ENCODE measurements at places on chromosomes 4 and X.
A peak's percentile ranks its signal among the peaks of the same experiment; 100 is the strongest.

GRCh38 chr4:143768007-143768591 lies 67.6 kb upstream of the FREM3 start:
- DNase-seq = no peak

DNA sequence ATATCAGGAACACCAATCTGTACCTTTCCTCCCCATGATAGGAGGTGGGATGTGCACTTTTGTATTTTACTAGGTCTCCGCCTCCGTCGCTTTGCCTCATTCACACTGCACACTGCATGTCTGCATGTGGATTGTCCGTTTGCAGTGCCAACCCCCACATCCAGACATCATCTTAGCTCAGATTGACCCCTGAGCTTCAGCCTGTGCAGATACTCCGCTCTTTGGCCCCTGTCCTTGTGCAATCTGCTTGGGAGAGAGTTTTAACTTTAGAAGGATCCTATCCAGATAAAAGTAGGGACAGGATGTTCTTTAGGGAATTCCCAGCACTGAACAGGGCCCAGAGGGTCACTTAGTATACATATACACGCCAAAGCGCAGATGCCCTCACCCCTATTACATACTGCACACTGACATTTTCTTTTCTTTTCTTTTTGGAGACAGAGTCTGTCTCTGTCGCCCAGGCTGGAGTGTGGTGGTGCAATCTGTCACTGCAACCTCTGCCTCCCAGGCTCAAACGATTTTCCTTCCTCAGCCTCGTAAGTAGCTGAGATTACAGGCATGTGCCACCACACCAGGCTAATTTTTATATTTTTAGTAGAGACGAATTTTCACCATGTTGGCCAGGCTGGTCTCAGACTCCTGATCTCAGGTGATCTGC lies 43.3 kb upstream of the FBXW7 start:
- no peak for DNase-seq

DNA sequence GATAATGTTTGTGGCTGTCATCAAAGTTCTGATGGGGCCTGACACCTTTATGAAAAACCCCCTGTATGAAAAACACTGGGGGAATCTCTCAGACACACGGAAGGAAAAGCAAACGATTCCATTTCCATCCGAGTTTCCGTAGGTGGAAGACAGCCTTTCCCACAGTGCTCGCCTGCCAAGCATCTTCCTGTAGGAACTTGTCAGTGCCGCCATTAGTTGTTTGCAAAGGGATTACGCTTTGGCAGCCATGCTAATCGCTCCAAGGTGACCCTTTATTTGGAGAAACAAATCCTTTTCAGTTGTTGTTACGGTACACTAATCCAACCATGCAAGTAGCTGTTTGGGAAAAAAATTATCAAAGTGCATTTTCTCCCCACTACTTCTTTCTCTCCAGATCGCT lies 44.4 kb upstream of the STOX2 start:
- DNase-seq = no peak

- DNase-seq = no peak
Measured at GRCh38 chr4:154707877-154708276, 35.9 kb upstream of the LRAT start.

DNA sequence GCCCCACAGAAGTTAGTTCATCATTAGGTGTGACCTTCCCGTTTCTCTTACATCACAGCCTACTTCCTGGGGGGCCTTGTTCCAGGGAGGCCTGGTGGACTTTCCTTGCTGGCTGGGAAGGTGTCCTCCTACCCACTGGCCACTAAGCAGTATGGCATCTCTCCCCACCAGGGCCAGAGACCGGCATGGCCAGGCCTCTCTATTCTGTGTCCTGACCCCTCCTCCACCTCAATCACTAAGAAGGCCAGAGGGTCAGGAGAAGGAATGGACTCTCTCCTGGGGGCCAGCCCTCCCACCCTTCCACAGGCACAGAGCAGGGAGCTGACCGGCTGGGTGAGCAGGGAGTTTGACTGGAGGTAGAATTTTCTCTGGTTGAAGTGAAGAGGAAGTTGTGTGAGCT lies 81.9 kb downstream of the PJA1 start:
- DNase-seq = no peak

DNA sequence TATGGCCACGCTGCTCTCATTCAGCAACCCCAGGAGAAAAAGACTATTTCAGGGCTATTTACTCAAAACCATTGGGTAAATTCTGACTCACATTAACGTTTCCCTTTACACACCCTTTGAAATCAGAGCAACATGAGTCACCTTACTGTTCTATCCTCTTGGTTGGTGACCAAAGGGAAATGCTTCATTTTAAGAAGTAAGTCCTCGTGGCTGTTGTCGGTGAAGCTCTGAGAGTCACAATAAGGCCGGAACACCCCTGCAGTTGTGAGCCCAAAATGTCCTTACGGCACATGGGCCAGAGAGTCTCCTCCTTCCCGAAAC lies 56.3 kb upstream of the SPRY1 start:
- no peak for DNase-seq

- no peak for DNase-seq
Measured at GRCh38 chr4:38026158-38026740, 66.1 kb downstream of the PTTG2 start.

DNA sequence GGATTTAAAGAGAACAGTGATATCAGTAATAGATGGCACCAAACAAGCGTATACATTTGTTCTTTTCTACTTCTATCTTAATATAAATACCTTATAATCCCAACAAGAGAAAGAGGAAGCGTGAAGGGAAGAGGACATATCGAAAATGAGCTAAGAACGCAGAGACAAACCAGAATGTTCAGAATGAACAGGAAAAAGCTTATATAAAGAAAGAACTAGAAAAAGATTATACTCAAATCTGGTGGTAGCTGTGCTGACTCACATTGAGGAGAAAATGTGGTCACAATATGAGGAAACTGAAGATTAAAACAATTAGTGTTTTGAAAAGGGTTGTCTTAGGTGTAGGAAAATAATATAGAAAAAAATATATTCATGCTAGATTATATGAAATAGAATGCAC lies 2.0 kb upstream of the GPR34 start:
- no peak for DNase-seq

DNA sequence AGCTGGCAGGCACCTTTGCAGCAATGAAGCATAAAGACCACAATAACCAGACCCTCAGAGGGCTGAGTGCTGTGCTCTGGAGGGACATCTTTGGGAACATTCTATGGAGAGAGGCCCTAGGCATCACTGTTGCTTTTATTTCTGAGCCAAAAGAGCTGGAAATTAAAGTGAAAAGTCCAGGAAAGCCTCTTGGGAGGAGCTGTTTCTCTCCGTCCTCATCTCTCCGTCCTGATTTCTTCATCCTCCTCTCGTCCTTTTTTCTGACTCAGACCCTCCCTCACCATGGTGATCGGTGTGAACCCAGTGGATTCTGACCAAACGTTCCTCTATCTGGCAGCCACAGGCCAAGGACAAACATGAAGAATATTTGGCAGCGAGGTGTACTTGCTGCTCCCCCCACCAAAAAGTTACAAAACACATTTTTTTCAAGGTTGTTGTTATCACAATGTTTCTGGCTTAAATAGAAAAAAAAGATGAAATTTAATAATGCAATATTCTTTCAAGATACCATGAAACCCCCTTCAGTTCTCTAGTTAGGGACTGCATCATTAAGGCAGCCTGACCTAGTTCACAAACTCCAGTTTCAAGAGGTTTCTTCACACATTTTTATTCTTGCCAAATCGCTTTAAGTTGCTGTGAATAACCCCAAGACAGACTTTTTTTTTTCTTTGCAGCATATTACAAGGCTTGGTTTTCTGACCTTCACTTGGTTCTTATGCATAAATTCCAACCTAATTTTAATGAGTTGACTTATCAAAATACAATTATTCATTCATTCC lies 80.2 kb downstream of the SCD5 start:
- no peak for DNase-seq

DNA sequence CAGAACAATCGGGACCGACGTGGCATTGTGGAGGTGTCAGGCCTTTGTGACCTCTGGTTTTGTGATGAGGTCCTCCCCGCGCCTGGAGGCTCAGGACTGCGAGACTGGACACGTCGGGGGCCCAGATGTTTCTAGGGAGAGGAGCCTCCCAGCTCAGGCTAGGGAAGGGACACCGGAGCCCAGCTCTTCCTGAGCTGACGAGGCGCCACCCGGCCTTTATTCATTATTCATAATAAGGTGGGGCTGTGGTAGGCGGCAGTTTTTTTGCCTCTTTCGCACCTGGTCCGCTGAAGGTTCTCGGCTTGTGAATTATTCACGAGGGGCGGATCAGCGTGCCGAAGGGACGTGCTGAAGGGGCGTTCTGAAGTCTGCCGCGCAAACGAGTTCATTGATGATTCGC lies 2.3 kb upstream of the UBA1 start:
- DNase-seq = peak; percentile 33

- no peak for DNase-seq
Measured at GRCh38 chrX:2955281-2955680, 26.1 kb upstream of the ARSD start.

DNA sequence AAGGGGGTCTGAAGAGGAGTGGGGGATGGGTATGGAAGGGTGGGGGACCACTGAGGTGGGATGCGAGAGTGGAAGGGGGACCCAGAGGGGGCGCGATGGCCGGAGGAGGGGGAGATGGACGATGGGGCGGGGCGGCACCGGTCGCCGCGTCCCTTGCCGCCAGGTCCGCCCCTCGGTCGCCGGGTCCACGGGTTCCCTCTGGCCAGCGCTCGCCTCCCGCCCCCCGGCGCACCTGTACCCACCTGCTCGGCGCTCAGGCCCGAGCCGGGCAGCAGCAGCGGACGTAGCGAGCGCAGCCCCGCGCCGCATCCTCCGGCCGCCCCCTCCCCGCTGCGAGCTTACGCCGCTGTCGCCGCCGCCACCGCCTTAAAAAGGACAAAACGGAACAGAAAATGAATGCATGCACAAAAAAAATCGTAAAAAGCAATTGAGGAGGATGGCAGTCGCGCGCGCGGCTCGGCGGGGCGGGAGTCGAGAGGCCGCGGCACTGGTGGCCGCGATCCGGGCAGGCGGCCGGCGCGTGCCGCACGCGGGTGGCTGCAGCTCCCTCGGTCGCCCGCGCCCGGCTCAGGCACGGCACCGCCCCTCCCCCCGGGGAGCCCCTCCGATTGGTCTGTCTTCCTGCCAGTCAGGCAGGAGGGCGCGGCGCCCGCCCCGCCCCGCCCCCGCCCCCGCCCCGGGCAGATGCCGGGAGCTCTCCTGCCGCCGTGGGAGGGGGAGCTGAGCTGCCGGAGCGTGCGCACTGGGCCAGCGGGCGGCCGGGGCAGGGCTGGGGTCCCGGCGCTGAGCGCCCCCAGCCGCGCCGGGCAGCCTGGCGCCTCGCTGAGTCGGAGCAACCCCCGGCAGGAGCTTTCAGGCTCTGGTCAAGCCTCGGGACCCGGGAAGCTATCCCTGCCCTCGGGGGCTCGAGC lies at the start of gene JAKMIP1:
TSS of gene JAKMIP1 (minus strand) at position 539 of the 911 bp plus-strand sequence. CDS start 87,699 bp downstream, outside the sequence.
- peak; percentile 76 for DNase-seq

GRCh38 chrX:55488006-55488592 lies 1.5 kb downstream of the USP51 start:
- DNase-seq = no peak

All from effector CD4-positive, alpha-beta T cell (primary cell).